ENCODE measurements at places on chromosomes 5 and 9. TPM values are rescaled to one million over a fixed set of nuclear protein-coding genes. Genes with fewer than 3 reads are reported as not detected.

GRCh38 chr5:63398346-63398745 lies 563.9 kb downstream of the HTR1A start:
- no peak for DNase-seq

DNA sequence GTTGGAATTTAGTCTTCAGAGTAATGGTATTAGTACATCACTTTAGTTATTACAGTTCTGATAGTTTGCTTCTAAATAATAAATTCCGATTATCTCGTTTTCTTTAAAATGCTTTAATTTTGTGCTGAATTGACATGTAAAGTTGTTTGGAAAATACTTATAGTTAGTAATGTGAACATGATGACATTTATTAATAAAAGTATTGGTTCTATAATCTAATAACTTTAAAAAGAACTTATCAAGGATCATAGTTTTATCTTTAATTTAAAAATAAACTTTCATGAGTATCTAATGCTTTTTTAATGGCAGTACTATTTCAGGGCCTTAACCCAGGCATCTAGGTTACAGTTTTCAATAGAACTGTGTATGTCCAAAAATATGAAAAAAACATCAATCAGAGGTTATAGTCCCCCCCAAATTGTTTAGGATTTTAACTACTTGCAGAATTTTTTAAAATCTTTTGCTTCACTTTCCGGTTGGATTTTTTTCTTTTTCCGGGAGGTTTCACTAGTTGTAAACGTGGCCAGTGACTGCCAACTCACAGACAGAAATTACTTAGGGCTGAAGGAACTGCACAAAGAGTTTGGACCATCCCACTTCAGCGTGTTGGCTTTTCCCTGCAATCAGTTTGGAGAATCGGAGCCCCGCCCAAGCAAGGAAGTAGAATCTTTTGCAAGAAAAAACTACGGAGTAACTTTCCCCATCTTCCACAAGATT lies 680 bp downstream of the GPX8 start:
- no peak for DNase-seq

GRCh38 chr5:109326919-109327318 lies 82.9 kb downstream of the PJA2 start:
- DNase-seq = no peak

DNA sequence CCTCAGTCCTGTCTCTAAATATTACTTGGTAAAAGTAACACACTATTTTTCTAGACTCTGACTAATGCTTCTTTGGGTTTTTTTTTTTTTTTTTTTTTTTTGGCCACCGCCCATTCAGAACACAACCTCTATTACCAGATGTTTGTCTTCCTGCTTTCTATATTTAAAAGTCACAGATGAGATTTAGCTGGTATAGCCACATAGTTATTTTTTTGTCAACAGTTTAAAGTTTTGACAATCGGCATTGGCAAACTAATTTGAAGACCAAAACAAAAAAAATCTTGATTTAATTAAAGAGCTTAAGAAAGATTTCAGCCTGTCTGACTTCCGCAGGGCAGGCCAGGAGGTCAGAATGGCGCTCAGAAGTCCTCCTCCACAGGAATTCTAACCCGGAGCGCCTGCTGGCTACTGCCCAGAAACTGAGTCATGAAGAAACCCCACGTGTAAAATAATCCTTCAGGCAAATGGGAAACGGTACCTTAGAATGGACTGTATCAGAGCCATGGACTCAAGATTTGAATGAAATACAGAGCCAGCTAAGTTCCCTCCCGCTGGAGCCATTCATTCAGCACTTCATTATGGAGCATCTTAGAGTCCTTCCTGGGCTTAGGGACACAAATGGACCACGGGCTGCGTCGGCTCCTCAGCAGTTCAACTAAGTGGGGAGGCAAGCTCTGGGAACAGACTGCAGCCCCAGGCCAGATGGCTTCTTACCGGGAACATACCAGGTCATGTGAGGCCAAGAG lies 55.6 kb downstream of the PTPDC1 start:
- DNase-seq = no peak

- DNase-seq = no peak
Observed at GRCh38 chr5:96687812-96688453, 25.8 kb downstream of the CAST start.

CCDC187 gene
- total RNA-seq = not detected

- DNase-seq = no peak
Observed at GRCh38 chr9:136398286-136398685, 1.7 kb downstream of the SNAPC4 start.

- no peak for DNase-seq
Observed at GRCh38 chr5:77425998-77426659, 66.0 kb downstream of the WDR41 start.

NIM1K gene
- total RNA-seq = 0.54 TPM

- no peak for DNase-seq
Observed at GRCh38 chr9:133733796-133734533, 4.2 kb downstream of the SARDH start.

FAM221B gene
- not detected for total RNA-seq

Measured in activated naive CD4-positive, alpha-beta T cell treated with anti-CD3 and anti-CD28 coated beads for 36 hours (primary cell).